ENCODE measurements at places on chromosomes 3 and 15.

- DNase-seq = no peak
These were observed 236.1 kb downstream of the ADAMTSL3 start for GRCh38 chr15:83889995-83890394.

DNA sequence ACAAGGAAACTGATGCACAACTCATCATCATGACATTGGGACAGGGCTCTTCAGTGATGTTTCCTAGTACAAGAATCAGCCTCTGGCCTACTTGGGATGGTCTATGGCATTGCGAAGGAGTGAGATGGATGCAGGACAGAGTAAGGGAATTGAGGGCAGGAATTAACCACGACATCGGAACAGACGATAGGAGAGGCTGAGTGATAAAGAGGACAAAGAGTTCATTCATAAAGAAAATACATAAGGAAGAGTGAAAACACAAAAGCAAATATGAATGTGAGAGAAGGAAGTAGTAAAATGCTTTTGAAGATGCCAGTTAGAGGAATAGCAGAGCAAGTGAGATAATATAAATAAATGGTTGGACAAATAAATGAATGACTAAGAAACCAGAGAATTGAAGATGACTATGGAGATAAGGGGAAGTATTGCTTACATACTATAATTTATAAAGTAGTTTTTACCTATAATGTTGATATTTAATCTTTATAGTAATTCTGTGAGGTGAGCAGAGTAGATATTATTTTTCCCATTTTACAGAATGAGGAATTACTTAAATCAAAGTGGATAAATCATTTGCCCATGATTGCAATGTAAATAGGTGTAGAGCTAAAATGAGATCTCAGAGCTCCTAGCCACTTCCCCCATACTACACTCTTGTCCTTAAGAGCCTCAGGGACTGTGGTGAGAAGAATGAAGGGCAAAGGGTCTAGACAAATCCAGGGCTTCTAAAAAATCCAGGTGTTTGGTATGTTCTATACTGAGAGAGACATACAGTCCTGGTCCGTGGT is 203.3 kb downstream of the DTWD1 start:
- DNase-seq = no peak

DNA sequence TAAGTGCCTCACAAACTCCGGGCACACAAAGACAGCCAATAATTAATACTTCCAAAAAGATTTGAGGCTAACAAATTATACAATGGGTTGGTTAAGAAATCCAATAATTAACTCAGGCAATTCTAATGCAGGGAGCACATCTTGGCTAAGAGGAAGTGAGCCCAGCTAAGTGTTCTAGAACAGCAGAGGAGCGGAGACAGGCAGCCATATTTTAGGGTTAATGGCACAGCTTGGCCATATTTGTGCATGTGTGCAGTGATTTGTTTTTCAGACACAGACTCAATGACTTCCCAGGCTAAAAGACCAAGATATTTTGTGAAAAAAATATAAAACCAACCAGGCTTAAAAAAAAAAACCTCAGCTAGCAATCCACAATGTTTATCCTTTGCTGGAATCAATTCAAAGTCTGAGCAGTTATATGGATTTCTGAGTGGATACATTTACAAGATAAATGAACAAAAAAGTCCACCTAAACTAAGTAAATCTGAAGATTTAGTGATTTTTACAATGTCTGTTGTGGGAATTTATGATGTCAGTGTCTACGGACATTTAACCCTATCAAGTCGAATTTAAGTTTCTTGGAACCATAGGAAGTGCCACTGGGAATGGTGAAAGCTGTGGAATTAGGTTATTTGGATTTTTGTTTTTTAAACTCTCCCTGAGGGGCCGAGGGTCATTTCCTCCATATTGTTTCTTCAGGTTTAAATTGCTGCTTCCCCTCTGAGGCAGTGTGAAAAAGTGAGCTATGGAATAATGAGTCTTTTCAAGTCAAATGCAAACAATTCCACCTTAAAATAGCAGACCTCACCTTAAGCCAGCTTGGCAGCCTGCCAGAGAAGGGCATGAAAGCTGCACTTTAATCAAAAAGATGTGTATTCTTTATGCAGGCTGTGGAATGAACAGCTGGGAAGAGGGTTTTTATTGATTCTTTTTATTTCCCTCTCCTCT is 413.7 kb upstream of the TBL1XR1 start:
- DNase-seq = no peak

- DNase-seq = no peak
These were observed 316.6 kb downstream of the NTRK3 start for GRCh38 chr15:87939848-87940457.

GRCh38 chr3:122055215-122055614 is at the start of gene CD86:
TSS of gene CD86 (plus strand) at chr3:122055362. CDS start at chr3:122055490, 128 bp downstream.
- no peak for DNase-seq

DNA sequence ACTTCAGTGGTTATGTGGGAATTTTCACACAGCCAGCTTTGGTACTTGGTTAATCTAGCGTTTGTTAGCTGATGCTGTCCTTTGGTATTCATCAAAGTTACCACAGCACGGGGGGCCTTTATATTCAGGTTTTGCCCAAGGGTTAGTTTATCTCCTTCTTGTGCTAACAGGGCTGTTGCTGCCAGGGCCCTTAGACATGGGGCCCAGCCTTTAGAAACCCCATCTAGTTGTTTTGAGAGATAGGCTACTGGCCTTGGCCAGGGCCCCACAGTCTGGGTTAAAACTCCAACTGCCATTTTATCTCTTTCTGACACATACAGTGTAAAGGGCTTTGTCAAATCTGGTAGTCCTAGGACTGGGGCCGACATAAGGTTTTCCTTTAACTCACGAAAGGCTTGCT is 7.5 kb upstream of the DNAAF4 start:
- no peak for DNase-seq

GRCh38 chr3:157248590-157249422 is 88.9 kb upstream of the CCNL1 start:
- DNase-seq = no peak

- DNase-seq = no peak
These were observed 78.8 kb downstream of the ADAMTSL3 start for GRCh38 chr15:83732770-83733169.

GRCh38 chr3:19881036-19881435 is 53.0 kb downstream of the EFHB start:
- DNase-seq = no peak
